Chondrocyte (in vitro differentiated cells): ENCODE measurements at places on chromosomes 12 and 14. TPM values are rescaled to one million over a fixed set of nuclear protein-coding genes. Genes with fewer than 3 reads are reported as not detected.

DNA sequence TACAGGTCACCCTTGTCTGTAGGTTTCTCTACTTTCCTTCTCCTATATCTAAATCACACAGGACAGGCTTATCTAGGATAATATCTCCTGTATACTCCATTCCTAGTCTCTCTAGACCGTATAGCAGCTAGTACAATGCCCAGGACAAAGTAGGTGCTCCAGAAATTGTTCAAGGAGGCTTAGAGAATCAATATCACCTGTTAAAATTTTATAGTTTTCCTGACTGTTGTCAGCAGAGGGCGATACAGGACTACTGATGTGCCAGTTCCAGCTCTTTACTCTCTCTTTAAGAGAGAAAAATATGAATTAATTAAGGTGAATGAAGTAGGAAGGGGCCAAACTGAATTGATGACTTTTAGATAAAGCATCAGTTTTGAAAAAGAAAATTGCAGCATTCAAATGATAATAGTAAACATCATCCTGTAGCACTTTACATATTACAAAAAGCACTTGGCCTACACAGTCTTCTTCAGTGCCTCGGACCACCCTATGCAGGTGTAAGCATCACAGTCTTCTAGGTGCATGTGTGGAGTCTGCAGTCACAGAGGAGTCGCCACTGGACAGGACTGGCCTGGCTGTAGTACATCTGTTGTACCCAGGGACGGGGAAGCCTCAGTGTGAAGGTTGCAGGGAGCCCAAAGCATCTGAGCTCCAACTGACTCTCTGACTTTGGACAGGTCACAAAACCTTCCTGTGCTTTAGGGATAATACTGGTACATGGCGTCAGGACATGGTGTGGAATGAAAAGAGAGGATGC lies 61.9 kb upstream of the MAX start:
- DNase-seq, result no peak

FMNL3 gene
- total RNA-seq, result 49.4 to 55.8 TPM (median 55.6 TPM) in 3 replicates

DNA sequence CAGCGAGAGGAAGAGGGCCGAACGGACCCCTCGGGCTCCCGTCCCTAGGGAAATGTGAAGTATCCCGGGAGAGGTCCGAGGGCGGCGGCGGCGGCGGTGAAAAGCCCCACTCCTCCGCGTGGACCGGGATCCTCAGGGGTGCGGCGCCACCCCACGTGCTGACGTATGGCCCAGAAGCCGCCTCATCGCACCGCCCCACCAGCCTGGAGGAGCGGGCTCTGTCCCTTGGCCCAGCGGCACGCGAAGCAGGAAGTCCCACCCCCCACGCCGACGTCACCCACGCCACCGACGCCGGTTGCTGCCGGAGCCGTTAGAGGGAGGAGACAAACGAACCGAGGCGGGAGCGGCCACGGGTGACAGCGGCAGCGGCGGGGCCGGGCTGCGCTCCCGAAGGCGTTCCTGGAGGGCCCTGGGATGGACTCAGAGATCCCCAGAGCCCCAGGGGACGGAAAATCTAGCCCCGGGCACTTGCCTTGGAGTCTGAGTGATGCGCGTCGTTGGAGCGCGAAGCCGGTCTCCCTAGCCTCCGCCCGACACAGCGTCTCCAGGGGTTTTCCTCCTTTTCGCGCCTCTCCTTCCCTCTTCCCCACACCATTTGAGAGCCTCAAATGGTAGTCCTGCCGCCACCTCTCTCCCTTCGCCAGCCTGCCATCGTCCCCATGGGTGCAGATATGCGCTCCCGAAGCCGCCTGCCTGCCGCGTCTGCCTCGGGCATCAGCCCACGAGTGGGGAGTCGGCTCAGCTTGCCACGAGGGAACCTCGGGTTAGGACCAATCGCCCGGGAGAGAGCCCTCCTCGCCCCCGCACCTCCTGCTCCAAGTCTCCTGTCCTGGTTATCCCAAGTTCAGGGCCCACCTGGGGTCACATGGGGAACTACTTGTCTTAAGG lies at the start of gene CEP83:
Gene CEP83, minus strand, starts transcription at position 140 of the 888 bp plus-strand sequence. CDS start 47,377 bp downstream, outside the sequence.
- DNase-seq, result peak; percentile 96

GRCh38 chr12:132078190-132078589 lies 65.9 kb downstream of the DDX51 start:
- no peak for DNase-seq

ESR2 gene
- total RNA-seq, result 0.41 TPM in 1 of 3 replicates, not detected in the others

GRCh38 chr14:34038358-34039057 lies 87.6 kb upstream of the EGLN3 start:
- DNase-seq, result no peak

BCL7A gene
- total RNA-seq, result 7.1 to 10.0 TPM (median 9.1 TPM) in 3 replicates

PRB2 gene
- total RNA-seq, result not detected in 3 replicates

RPL10L gene
- total RNA-seq, result not detected in 3 replicates

GRCh38 chr14:72758420-72758819 lies 135.5 kb downstream of the DPF3 start:
- no peak for DNase-seq

GRCh38 chr12:4786795-4787194 lies 66.6 kb downstream of the GALNT8 start:
- DNase-seq, result no peak

DNA sequence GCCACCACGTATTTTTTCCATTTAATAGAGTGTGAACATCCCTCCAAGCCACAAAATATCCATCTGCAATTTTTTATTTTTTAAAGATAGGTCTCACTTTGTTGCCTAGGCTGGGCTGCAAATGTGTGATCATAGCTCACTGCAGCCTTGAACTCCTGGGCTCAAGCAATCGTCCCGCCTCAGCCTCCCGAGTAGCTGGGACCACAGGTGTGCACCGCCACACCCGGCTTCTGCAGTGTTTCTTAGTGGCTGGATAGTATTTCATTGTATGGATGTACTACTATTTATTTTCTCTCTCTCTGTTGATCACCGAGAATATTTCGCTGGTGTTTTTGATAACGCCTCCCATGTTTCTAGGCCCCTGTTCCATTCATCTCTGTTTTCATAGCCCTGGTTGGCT lies 17.5 kb downstream of the MLXIP start:
- DNase-seq, result no peak

KRT78 gene
- total RNA-seq, result not detected in 3 replicates

GRCh38 chr12:53602176-53602864 lies 23.9 kb downstream of the ATF7 start:
- no peak for DNase-seq

DNA sequence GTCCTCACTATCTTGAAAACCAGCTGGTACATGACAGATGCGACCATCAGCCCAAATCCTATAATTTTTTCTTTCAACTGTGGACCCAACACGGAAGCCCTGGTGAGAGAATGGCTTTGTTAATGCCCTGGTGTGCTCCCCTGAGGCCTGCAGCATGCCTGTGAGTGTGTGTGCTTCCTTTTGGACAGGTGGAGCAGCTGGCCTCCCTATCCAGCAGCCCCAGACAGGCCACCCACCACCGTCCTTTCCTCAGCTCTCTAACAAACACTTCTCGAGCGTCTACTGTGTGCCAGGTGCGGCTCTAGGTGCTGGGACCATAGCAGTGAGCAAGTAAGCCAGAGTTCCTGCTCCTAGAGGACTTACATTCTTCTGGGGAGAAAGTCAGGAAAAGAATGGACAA lies 78.9 kb upstream of the GZMB start:
- DNase-seq, result no peak

GRCh38 chr14:65281991-65282895 lies 130.3 kb upstream of the FUT8 start:
- DNase-seq, result no peak

GRCh38 chr14:90278199-90279175 lies 22.1 kb downstream of the PSMC1 start:
- no peak for DNase-seq

ATL1 gene
- 19.0 to 19.4 TPM (median 19.4 TPM) in 3 replicates for total RNA-seq

GRCh38 chr14:44339862-44340261 lies 167.2 kb downstream of the FSCB start:
- no peak for DNase-seq

DNA sequence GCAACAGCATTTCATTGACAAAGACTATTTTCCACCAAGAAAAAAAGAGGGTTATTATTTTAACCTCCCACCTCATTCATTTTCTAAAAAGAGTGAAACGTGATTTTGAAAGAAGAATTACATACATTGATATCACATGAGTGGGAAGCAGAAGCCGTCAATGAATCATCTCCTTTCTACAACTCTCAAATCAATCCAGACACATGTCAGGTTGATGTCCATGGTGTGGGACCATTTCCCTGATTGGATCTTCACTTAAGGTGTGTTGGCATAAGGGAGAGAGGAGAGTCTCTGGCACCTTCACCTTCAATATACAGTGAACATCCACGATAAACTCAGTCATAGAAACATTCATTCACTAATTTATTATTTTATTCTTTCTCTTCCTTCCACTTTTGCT lies 1095.1 kb downstream of the BCL11B start:
- no peak for DNase-seq

MYO1A gene
- total RNA-seq, result 0.48 TPM in 1 of 3 replicates, not detected in the others

DNA sequence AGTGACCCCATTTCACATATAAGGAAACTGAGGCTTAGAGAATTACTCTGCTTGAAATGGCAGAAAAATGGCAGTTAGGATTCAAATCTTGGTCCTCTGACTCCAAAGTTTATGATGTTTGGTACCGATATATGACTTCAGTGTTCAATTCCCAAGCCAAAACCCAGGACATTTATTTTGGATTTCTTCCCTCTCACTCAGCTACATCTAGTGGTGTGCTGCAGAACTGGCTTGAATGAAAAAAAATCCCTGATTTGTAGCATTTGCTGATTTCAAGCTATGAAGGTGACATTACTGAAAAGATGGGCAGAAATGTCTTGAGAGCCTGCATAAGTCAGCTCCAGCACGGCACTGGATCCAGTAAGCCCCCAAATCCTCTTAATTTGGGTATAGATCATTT lies 106.4 kb downstream of the EFCAB11 start:
- DNase-seq, result no peak

FITM1 gene
- total RNA-seq, result 0.27 TPM in 1 of 3 replicates, not detected in the others

DNA sequence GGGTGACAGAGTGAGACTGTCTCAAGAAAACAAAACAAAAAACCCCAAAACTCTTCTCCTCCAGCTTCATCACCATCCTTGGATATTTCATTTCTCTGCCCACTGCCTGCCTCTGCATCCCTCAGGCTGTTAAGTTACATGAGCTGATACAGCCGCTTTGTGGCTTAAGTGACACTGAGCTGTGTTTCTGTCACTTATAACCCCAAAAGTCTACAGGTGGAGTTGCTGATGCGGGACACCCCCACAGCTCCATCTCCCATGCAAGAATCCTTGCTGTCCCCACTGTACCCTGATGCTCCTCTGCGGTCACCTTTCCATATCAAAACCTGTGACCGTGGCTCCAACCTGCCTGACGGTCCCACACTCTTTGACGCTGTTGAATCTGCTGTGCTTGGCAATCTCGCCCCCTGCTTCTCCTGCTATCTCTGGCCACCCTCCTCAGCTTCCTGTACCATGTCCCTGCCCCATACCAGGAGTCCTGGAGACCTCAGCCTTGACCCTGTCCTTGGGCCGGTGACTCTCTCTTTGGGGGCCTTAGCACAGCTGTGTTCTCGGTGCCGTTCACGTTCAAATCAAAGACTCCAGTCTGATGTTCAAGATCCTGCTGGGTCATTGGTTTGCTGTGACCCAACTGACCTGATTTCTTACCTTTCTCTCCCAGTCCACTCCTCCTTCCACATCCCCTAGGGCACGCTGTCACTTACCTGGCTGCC lies 20.3 kb downstream of the HVCN1 start:
- DNase-seq, result no peak

ITGB7 gene
- 0.37 to 0.46 TPM in 2 of 3 replicates, not detected in the other for total RNA-seq

DNA sequence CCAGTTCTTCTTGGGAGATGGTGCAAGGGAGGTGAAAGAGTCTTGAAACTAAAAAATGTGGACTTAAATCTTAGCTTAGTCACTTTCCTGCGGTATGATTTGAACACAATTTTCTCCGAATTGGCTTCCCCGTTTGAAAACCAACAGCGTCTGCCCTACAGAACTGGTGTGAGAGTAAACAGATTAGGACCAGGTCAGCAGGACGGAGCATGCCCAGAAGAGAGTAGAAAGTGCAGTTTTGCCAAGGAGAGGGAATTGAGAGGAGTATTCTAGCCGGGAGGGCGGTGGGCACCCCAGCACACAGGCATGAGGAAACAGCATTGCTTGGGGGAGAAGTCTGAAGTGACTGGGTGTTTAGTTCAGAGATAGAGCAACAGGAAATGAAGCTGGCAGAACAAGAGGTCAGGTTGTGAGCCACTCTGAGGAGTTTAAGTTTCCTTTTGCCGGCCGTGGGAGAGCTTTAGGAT lies 927.1 kb downstream of the VRK1 start:
- DNase-seq, result no peak

GRCh38 chr14:101008196-101008595 lies 104.7 kb upstream of the RTL1 start:
- no peak for DNase-seq

SP1 gene
- 57.1 to 59.7 TPM (median 59.0 TPM) in 3 replicates for total RNA-seq

- no peak for DNase-seq
These were observed 1122.1 kb upstream of the SEL1L start for GRCh38 chr14:82655770-82656169.

LTBR gene
- total RNA-seq, result 11.8 to 46.5 TPM (median 41.1 TPM) in 3 replicates

DNA sequence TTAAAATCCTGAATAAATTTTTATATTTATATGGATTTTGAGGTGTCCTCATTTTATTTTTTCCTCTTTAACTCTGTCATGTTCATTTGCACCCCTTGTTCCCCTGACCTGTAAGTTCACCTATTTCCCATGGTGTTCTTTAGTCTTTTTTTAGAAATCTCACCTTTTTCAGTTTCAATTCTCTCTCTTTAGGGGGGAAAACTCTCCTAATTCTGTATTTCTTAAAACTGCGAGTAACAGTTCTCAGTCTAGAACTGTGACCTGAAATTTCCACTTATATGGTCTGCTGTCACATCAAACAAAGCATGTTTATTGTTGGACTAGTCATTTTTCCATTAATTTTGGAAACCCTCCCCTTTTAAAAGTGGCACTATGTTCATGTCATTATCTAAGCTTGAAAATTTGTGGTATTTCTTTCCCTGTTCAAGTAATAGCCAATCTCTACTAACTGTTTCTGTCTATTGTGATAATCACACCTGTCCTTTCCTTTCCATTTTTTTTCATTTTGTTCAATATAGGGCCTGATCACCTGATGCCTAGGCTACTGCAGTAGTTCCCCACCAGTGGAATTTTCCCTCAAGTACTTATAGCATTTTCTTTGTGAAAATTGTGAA lies 14.0 kb upstream of the FBXO33 start:
- no peak for DNase-seq

GRCh38 chr12:47367912-47368537 lies 288.3 kb upstream of the AMIGO2 start:
- DNase-seq, result no peak

GRCh38 chr14:75806352-75806832 lies 145.3 kb downstream of the TTLL5 start:
- DNase-seq, result no peak

DNA sequence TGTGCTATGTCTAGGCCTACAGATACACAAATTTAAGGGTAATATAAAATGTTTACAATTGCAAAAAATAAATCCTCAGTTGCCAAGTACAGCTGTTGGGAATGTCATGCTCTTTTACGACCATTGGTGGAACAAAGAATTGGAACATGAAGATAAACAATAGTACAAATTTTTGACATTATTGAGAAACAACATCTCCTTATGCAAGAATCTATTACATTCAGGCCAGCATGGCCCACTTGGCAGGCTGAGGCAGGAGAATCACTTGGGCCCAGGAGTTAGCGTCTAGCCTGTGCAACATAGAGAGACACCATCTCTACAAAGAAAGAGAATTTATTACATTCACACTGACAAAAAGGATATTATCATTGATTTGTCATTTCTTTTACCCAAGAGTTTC lies 135.9 kb upstream of the NTF3 start:
- no peak for DNase-seq

NFATC4 gene
- 93.4 to 99.2 TPM (median 97.7 TPM) in 3 replicates for total RNA-seq

- no peak for DNase-seq
These were observed 504.9 kb downstream of the DIO2 start for GRCh38 chr14:79706382-79706781.

CLEC1A gene
- not detected in 3 replicates for total RNA-seq
